DMS153 (cell line): ENCODE measurements at places on chromosomes 2 and 18.

DNA sequence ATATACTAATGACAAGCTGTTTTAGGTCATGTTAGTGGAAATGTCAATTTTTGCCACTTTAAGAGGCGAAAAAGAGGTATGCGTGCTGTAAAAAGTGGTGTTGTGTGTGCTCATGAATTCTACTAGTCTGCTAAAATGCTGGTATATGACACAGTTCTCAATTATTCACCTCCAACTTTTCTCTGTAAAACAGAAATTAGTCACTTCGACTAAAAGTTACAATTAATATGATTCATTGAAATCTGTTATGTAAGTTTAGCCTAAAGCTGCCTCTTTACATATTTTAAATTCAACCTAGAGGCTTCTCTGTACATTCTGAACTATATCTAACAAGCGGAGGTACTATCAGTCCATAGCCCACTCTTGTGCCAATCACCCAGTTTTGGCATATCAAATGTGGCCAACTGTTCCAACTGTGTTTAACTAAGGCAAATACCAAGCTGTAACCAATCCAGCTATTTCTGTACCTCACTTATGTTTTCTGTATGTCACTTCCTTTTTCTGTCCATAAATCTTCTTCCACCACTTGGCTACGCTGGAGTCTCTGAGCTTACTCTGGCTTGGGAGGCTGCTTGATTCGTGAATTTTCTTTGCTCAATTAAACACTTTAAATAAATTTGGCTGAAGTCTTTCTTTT lies 20.8 kb downstream of the BAZ2B start:
- DNase-seq, result no peak

- no peak for DNase-seq
These were observed 105.6 kb upstream of the STK17B start for GRCh38 chr2:196277002-196277401.

GRCh38 chr18:79935925-79936324 lies 15.5 kb downstream of the SLC66A2 start:
- no peak for DNase-seq

GRCh38 chr18:7566244-7566566 lies 911 bp upstream of the PTPRM start:
- no peak for DNase-seq

- no peak for DNase-seq
These were observed 78.5 kb downstream of the XDH start for GRCh38 chr2:31335921-31336585.

- no peak for DNase-seq
These were observed 47.8 kb downstream of the ZNF804A start for GRCh38 chr2:184646177-184646576.

- peak; percentile 70 for DNase-seq
These were observed at the start of gene PTH2R for GRCh38 chr2:208406474-208407451. Gene PTH2R (plus strand): TSS chr2:208406792. CDS start chr2:208407044, 252 bp downstream.

- DNase-seq, result no peak
These were observed 10.8 kb downstream of the SF3B6 start for GRCh38 chr2:24065341-24065740.

GRCh38 chr2:54763636-54764291 lies 40.3 kb downstream of the EML6 start:
- no peak for DNase-seq

GRCh38 chr2:158291544-158292180 lies 164.9 kb downstream of the CCDC148 start:
- DNase-seq, result no peak

DNA sequence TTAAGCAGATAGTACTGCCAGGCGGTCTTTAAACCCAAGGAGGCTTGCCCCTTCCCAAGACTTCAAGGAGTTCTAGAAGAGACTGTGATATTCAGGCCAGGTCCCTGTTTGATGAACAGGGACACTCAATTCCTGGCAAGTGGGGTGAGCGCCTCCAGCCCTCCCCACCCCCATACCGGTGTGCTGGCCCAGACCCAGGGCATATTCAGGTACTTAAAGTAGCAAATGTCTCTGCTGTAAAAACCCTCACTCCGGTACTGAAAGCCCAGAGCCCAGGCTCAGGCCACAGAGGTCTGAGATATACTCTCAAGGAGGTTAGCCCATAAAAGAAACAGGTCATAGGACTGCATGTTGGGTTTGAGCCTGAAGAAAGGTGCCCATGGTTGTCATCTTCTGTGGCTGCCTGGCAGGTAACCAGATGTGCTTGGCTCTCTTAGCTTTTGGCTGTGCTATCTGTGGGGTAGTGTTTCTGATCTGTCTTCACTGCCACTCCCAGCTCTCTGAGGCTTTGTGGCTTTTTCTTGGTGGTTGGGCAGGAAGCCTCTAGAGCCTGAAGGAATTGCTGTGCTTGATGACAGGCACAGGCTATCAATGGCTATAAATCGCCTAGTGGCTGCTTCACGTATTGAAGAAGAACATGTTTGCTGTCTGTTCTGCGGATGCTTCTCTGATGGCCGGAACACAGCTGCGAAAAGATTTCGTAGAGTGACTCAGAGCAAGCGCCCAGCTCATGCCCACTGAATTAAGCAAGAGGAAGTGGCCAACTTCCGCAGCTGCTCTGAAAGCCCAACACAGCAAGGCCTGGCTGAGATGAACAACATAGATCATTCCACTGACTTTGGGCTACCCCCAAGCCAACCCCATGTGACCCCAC lies 63.3 kb upstream of the ALPP start:
- no peak for DNase-seq

- DNase-seq, result no peak
These were observed 542 bp upstream of the RNF103 start for GRCh38 chr2:86624267-86624547.

DNA sequence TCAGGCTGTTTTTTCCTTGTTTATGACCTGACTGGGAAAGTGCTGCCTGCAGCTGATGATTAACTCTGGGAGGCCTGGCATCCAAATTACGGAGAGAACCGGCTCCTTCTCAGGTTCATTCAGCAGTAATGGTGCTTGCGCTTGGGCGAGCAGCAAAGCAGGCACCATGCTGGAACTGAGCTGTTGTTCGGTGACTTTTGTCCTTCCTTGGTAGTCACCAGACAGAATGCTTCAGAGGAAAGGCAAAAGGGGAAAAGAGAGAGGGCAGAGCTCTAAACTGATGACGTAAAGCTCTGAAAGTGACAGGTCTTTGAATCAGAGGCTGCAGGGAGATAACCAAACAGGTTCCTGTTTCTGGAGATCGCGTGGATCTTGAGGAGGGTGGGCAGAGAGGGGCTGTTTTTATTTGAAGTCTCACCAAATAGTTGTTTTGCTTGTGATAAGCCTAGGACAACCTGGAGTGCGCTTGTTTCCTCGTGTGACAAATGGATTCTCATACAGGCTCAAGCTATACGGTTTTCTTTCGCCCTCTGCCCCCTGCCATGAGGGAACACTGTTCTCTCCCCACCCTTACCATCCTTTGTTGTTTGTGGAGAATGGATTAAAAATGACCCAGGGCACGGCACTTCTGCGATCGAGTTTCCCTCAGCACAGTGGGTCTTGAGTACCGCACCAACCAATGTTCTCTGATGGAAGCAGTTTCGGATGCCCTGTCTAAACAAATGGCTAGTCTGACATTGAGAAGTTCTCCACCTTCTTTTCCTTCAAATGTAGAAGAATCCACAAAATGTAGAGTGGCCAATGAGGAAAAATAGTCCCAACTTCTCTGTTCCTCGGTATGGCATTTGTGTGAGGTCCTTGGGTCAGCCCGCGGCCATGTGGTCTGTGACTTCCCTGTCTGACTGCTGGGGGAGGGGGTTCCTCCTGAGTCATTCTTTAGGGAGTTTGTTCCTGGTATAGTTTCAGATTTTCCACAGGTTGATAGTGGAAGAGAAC lies 1.3 kb downstream of the RASGRP3 start:
- no peak for DNase-seq

DNA sequence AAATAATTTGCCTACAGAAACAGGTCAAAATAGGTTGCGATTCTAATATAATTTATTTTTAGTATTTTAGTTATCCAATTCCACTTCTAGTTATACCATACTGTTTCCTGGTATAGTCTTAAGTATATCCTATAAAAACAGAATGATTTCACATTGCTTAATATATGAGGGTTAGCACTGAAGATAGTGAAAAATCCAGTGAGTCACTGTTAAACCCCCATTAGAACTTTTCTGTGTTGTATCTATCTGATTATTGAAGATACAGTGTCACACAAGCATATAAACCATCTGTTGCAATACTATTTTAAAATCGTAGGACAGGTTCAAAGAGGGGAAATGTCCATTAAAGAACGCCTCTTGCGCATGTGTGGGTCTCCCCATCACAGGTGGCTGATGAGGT lies 110.0 kb downstream of the FEZ2 start:
- DNase-seq, result no peak

DNA sequence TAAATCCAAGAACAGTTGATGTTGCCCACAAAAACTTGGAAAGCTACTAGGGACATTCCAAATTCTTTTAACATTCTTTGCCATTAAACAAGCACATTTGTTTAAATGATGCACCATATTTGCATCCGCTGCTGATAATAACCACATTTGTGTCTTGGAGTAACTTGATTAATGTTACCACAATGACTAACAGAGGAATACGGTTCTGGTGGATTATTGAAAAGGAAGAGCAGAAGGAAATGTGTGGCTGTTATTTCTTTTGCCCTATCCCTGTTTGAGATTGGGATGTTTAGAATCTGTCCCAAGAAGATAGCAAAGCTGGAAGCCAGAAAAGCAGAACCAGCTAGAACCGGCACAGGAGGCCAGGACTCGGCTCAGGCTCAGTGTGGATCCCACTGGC lies 39.2 kb upstream of the RASGRP3 start:
- DNase-seq, result no peak

GRCh38 chr2:181459621-181460021 lies 2.4 kb downstream of the ITGA4 start:
- DNase-seq, result no peak

DNA sequence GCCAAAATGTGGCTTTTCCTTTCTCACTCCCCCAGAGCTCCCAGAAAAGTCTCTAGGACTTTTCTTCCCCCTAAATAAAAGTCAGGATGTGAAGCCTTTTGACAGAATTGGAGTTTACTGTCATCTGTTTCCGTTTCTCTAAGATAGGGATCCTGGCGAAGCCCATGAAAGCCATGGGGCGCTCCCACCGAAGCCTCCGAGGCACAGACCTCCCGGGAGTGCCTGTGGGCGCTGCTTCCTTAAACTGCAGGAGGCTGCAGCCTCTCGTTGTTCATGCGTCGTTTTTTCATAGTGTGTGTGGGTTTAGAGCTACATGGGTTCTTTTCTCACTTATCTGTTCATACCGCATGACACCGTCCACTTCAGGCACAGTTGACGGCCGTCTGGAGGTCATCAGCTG lies 56.8 kb downstream of the ASAP2 start:
- DNase-seq, result no peak

- peak; percentile 79 for DNase-seq
These were observed 11.9 kb upstream of the IGFBP2 start for GRCh38 chr2:216621292-216621691.
